Fibroblast of skin of scalp (primary cell): ENCODE measurements at places on chromosomes 13 and 19.

DNA sequence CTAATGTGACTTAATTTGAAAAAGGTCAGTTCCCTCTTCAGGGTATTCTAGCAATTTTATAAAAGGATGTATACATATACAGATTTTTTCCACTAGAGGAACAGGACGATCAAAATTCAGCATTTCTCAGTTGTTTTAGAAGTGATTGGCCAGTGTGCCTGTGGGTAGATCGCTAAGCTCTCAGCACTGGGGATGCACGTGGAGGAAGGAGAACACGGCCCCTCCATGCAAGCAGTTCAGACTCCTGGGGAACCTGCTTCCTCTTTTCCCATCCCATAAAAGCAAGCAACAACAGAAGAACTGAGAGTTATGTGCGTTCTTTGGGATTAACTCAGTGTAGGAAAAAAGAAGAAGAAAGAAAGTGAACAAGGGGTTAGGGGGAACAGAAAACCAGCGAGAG lies 328.8 kb downstream of the FOXO1 start:
- no peak for DNase-seq

DNA sequence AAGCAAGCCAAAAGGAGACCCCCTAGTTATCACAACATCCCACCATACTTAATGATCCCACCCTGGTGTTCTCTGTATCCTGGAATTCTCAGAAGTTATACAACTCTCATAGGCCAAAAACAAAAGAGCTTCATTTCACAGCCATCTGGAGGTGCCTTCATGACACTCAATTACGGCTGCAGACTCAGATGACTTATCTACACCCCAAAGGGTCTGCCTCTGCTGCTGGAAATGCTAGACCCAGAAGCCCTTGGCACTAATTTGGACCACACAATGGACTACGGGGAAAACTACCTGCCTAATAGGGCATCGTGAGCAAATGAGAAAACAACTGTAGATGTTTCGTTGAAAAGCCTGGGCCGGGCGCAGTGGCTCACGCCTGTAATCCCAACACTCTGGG lies 40.2 kb downstream of the BRD4 start:
- DNase-seq: no peak

- no peak for DNase-seq
Measured at GRCh38 chr13:39956036-39956435, 300.6 kb downstream of the COG6 start.

DNA sequence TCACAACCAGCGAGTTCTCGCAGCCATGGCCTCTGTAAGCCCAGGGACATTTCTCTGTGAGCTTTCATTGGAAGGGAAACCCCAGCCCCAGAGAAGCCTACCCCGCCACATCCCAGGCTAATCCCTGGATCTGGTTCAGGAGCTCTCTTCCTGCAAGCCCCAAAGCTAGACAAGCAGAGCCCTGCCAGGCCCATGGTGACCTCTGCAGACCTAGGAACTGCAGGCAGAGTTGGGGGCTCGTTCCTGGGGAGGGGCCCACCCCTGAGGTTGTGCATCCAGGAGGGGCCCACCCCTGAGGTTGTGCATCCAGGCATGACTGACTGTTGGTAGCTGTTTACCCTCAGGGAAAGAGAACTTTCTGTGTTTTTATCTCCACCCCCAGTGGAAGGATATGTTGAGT lies 21.7 kb downstream of the KCTD15 start:
- no peak for DNase-seq

GRCh38 chr19:18416778-18417249 lies 2.4 kb upstream of the SSBP4 start:
- peak; percentile 93 for DNase-seq

DNA sequence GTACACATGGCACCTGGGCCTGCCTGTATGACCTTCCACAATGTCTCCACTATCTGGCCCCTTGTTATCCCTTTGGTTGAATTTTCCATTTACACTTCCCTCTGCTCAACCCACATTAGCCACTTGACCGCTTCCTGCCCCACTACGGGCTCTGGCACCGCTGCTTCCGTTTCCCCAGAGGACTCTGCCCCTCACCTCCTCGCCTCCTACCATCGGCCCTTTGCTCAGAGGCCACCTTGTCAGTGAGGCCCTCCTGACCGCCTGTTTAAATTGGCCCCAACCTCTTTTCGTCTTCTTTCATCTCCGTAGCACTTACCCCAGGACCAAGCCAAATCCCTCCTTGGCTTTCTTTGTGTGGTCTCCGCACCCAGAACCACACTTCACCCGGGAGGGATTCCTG lies 47.4 kb downstream of the SOX1 start:
- DNase-seq: no peak

DNA sequence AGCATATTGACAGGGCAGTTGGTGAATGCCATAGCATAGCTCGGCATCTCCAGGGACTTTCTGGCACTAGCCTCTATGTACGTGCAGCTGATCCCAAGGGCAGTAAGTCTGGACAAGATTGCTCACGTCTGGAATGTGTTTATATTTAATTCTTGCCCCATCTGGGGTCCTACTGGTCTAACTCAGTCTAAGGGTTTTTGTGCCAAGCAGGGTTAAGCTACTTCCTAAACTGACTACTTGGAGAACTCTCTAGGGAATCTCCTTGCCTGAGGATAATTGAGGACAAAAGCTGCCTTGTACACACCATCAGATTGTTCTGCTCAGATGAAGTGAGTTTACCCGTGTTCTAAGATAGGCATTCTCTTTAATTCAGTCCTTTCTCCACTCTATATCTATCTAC lies 358.1 kb downstream of the MYO16 start:
- peak; percentile 84 for DNase-seq

GRCh38 chr19:2239771-2240770 lies 3.4 kb downstream of the SF3A2 start:
- DNase-seq: peak; percentile 44

- no peak for DNase-seq
Measured at GRCh38 chr13:20035130-20035529, 76.6 kb downstream of the ZMYM2 start.

- no peak for DNase-seq
Measured at GRCh38 chr19:1560286-1560882, 7.7 kb downstream of the MEX3D start.

DNA sequence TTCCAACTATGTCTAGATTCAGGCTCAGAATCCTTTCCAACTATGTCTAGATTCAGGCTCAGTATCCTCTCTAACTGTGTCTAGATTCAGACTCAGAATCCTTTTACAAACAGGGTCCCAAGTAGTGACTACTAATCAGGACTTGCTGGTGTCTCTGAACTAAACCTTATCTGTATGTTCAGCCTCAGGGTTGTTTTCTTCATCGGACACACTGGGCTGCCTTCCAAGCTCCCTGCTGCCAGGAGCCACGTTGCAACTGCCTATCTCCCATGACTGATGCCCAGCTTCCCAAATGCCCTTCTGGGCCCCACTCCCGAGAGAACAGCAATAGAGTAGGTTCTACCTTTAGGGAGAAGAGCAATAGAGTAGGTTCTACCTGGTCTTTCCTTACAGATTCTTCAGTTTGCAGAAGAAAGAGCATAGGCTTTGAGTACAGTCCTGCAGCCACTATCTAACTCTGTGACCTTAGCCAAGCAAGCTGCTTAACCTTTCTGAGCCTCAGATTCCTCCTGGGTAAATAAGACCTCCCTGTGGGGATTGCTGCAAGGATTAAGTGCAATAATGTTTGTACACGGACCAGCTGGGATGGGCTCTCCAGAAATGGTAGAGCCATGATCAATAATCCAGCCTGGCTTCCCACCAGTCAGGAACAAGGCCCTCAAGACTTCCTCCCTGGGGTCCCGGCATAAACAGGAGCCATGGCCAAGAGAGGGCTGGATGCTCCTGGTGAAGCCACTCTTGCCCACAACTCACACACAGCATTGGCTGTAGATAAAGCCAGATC lies 61.5 kb downstream of the ZIC5 start:
- no peak for DNase-seq

GRCh38 chr19:5253406-5254110 lies 87.1 kb downstream of the PTPRS start:
- DNase-seq: no peak

DNA sequence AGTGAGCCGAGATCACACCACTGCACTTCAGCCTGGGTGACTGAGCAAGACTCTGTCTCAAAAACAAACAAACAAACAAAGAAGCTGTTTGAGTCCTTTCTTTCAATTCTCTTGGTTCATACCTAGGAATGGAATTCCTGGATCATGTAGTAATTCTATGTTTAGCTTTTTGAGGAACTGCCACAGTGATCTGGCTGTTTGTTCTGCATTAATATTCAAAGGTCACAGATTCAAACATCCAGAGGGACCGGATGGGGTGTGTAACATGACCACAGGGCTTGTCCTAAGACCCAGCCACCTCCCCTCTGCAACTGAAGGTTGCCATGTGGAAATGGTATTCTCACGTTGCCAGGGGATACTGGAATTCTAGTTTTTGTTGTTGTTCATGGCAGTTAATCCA lies 10.2 kb downstream of the COLGALT1 start:
- DNase-seq: no peak

GRCh38 chr19:39906283-39906682 lies 28.2 kb downstream of the FCGBP start:
- no peak for DNase-seq

GRCh38 chr19:45403781-45404556 lies 900 bp downstream of the PPP1R13L start:
- peak; percentile 64 for DNase-seq

GRCh38 chr19:46978171-46978869 lies 41.3 kb upstream of the NPAS1 start:
- no peak for DNase-seq

DNA sequence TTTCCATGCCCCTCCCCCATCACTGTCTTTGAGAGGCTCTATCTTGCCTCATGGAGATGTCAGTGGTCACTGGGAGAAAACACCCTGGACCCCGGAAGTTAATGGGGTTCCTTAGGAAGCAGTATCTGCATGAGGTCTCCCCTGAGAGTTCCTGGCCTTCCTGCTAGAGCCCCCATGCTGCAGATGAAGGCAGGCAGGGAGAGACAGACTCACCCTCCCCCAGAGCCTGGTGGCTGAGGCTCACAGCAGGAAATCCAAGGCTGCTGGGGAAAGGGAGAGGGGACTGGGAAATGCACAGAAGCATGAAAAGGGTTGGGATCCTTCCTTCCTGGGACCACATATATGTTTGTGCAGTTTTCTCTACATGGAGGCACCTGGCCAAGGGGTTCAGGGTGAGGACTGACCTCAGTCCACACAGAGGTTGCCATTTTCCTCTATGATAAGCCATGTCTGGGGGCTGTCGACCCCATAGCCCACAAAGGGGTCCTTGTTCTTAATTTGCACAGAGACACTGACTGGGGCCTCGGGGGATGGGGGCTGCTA lies 95.4 kb downstream of the RNASEH2B start:
- no peak for DNase-seq

DNA sequence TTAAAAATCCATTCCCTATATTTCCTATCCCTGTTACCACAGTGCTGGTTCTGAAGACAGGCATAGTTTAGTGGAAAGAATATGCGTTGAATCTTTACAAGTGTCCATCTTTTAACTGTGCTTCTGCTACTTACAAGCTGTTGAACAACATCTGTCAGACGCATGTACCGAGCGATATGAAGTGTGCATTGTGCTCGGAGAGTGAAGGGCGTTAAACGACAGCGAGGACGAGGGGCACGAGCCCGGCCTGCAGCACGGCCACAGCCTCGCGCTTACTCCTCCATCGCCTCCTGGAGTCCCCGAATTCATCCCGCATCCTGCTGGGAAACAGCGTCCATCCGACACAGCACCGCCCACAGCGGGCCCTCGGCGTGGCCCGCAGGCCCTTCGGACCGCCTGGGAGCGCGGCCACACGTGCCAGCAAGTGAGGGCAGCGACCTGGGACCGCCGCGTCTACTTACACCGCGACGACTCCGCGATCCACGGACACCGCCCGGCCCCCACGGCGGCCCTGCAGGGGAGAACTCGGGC lies 514 bp downstream of the PCID2 start:
- peak; percentile 41 for DNase-seq

GRCh38 chr19:1549332-1549945 lies 18.7 kb downstream of the MEX3D start:
- DNase-seq: no peak

GRCh38 chr13:73082471-73082870 lies 23.7 kb downstream of the KLF5 start:
- no peak for DNase-seq

- DNase-seq: peak; percentile 28
Measured at GRCh38 chr13:25806264-25806974, 245.4 kb downstream of the SHISA2 start.

DNA sequence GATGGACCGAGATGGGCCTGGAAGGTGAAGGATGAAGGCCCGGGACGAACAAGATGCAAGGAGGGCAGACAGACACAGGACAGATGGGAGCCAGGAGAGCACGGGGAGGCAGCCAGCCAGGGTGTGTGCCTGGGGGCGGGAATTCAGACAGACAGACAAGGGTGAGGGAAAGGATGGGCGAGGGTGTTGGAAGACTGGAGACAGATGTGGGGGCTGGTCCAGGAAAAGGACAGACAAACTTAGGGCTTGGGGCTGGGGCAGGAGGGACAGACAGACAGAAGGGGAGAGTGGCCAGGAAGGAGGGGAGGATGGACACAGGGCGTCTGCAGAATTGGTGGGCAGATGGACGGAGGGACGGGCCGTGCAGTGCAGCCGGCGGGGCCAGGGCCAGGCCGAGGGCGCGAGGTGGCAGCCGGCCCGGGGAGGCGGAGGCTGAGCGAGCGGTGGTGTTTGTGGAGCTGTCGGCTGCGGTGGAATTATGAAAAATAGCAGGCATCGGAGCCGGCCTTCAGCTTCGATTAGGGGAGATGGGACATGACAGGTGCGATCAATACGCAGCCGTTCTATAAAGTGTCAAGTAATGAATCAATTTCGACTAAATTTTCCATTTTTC lies 4.6 kb upstream of the ERFL start:
- DNase-seq: no peak

GRCh38 chr13:60351326-60351725 lies 45.7 kb upstream of the TDRD3 start:
- peak; percentile 86 for DNase-seq

GRCh38 chr13:83935566-83935965 lies 53.3 kb upstream of the SLITRK1 start:
- DNase-seq: no peak

- no peak for DNase-seq
Measured at GRCh38 chr19:47786566-47786965, 8.1 kb downstream of the SELENOW start.

GRCh38 chr13:22126433-22127021 lies 455.7 kb downstream of the FGF9 start:
- no peak for DNase-seq

DNA sequence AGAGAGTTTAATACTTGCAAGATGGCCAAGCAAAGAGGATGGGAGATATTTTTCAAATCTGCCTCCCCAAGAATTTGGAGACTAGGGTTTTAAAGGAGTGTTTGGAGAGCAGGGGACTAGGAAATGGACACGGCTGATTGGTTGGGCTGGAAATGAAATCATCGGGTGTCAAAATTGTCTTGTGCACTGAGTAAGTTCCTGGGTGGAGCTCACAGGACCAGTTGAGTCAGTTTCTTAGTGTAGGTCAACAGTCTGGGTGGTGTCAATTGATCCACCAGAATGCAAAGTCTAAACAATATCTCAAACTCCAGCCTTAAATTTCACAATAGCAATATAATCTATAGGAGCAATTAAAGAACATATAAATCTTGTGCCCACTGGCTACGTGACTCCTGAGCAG lies 23.0 kb upstream of the CEACAM4 start:
- DNase-seq: no peak
